ENCODE measurements at places on chromosomes 1 and 21. TPM values are rescaled to one million over a fixed set of nuclear protein-coding genes. Genes with fewer than 3 reads are reported as not detected.

DNA sequence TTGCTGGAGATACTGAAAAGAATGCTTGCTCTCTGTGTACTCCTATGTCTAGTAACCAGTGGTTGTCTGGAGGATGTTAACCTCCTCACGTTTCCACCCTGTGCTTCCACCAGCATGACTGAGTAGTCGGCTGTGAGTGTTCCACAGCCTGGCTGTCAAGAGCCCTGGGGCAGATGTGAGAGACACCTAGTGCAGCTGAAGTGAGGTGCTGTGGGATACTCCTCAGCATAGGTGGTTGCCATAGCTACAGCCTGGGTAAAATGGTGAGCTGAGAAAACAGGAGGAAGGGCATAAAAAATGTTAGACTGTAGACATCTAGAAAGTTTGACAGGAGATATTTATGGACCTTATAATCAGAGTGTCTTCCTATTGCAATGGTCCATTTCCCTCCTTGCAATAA, 15.8 kb downstream of the IVL start:
- H3K4me3 ChIP-seq: no peak overlapping the region
- H3K36me3 ChIP-seq: no peaks in the 10 kb centered on the region
- H3K27me3 ChIP-seq: peaks cover 6% of the 10 kb centered on the region
- no peaks in the 10 kb centered on the region for H3K4me1 ChIP-seq
- H3K27ac ChIP-seq: no peak overlapping the region

- H3K4me3 ChIP-seq: no peak overlapping the region
- H3K27ac ChIP-seq: no peak overlapping the region
- H3K36me3 ChIP-seq: no peaks in the 10 kb centered on the region
- H3K4me1 ChIP-seq: peaks cover 13% of the 10 kb centered on the region
- DNase-seq: no peak
Measured at GRCh38 chr1:11598461-11598860, 55.8 kb downstream of the FBXO2 start.

DNA sequence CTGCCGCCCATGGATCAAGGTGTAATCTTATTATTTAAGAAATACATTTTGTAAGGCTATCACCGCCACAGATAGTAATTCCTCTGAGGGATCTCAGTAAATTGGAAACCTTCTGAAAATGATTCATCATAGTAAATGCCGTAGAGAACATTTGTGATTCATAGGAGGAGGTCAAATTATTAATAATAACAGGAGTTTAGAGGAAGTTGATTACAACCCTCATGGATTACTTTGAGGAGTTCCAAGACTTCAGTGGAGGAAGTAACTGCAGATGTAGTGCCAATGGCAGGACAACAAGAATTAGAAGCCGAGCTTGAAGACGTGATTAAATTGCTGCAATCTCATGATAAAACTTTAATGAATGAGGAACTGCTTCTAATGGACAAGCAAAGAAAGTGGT, 280.1 kb downstream of the PTPRC start:
- H3K4me1 ChIP-seq: peaks cover 54% of the 10 kb centered on the region
- no peak overlapping the region for H3K4me3 ChIP-seq
- H3K27me3 ChIP-seq: no peaks in the 10 kb centered on the region
- DNase-seq: no peak
- H3K36me3 ChIP-seq: no peaks in the 10 kb centered on the region

The ID3 gene
- 75.2 TPM for total RNA-seq

All from left ventricle myocardium inferior (tissue), 1 donor.